G401 (cell line): ENCODE measurements at places on chromosomes 16 and 17. TPM values are rescaled to one million over a fixed set of nuclear protein-coding genes. Genes with fewer than 3 reads are reported as not detected.

The OR4D1 gene
- not detected in 2 replicates for total RNA-seq

The PYY gene
- not detected in 2 replicates for total RNA-seq

The SHBG gene
- total RNA-seq, result not detected in 2 replicates

The CES1 gene
- total RNA-seq, result not detected in 2 replicates

The SOX8 gene
- 72.7 and 82.6 TPM in 2 replicates for total RNA-seq

The C16orf46 gene
- total RNA-seq, result 1.4 TPM in 1 of 2 replicates, not detected in the other

The SHCBP1 gene
- 11.1 and 30.9 TPM in 2 replicates for total RNA-seq

The HSPB9 gene
- not detected in 2 replicates for total RNA-seq

The GUCY2D gene
- total RNA-seq, result 0.06 TPM in 1 of 2 replicates, not detected in the other

The MPP2 gene
- total RNA-seq, result 58.8 and 82.5 TPM in 2 replicates

The E2F4 gene
- 95.3 and 123 TPM in 2 replicates for total RNA-seq

The PIK3R5 gene
- 0.07 TPM in 1 of 2 replicates, not detected in the other for total RNA-seq

The OR3A2 gene
- total RNA-seq, result not detected in 2 replicates

The SSTR5 gene
- not detected in 2 replicates for total RNA-seq

The TLE7 gene
- not detected in 2 replicates for total RNA-seq

The CDK3 gene
- total RNA-seq, result 0.68 and 2.5 TPM in 2 replicates

The FLYWCH1 gene
- 51.8 and 52.7 TPM in 2 replicates for total RNA-seq

The PRAC2 gene
- total RNA-seq, result 9.5 and 42.2 TPM in 2 replicates

The TBC1D3G gene
- 0.74 TPM in 1 of 2 replicates, not detected in the other for total RNA-seq

The KRT16 gene
- not detected in 2 replicates for total RNA-seq

The KIF18B gene
- 22.6 and 24.4 TPM in 2 replicates for total RNA-seq

The CACNG1 gene
- total RNA-seq, result not detected in 2 replicates

The GLOD4 gene
- total RNA-seq, result 87.4 and 182 TPM in 2 replicates

The E4F1 gene
- total RNA-seq, result 40.4 and 59.4 TPM in 2 replicates

The SNAI3 gene
- 0.18 and 0.88 TPM in 2 replicates for total RNA-seq

The RHBDF1 gene
- total RNA-seq, result 21.4 and 24.9 TPM in 2 replicates

The ASGR1 gene
- 3.3 and 7.1 TPM in 2 replicates for total RNA-seq

The CD68 gene
- total RNA-seq, result 119 and 129 TPM in 2 replicates

The CRISPLD2 gene
- 0.03 TPM in 1 of 2 replicates, not detected in the other for total RNA-seq

The TMEM88 gene
- total RNA-seq, result 0.37 TPM in 1 of 2 replicates, not detected in the other

The TMEM114 gene
- total RNA-seq, result not detected in 2 replicates

The TPSAB1 gene
- total RNA-seq, result not detected in 2 replicates

The GCGR gene
- 0.61 TPM in 1 of 2 replicates, not detected in the other for total RNA-seq

The TOB1 gene
- total RNA-seq, result 18.5 and 26.4 TPM in 2 replicates

The SMPD3 gene
- total RNA-seq, result 0.03 and 0.18 TPM in 2 replicates

The CCR7 gene
- total RNA-seq, result not detected in 2 replicates

The LRRC45 gene
- 21.2 and 25.1 TPM in 2 replicates for total RNA-seq

The BRICD5 gene
- total RNA-seq, result 1.9 and 2.1 TPM in 2 replicates

The HBM gene
- not detected in 2 replicates for total RNA-seq

The NAGLU gene
- 49.3 and 83.0 TPM in 2 replicates for total RNA-seq

The CCDC40 gene
- total RNA-seq, result 13.7 and 14.4 TPM in 2 replicates

The DNASE1 gene
- total RNA-seq, result 9.4 and 15.4 TPM in 2 replicates

The ERCC4 gene
- total RNA-seq, result 5.3 and 6.2 TPM in 2 replicates

The SLC35G6 gene
- total RNA-seq, result not detected in 2 replicates

The CIBAR2 gene
- total RNA-seq, result 0.37 and 0.51 TPM in 2 replicates

The SHISA9 gene
- 0.24 and 0.25 TPM in 2 replicates for total RNA-seq

The SPATA22 gene
- not detected in 2 replicates for total RNA-seq

The AOC3 gene
- total RNA-seq, result 0.78 TPM in 1 of 2 replicates, not detected in the other

The FBXL16 gene
- 14.6 and 19.4 TPM in 2 replicates for total RNA-seq

The EVPL gene
- total RNA-seq, result 0.80 and 5.4 TPM in 2 replicates

The SLC5A11 gene
- 0.18 TPM in 1 of 2 replicates, not detected in the other for total RNA-seq
